ENCODE measurements at places on chromosomes 6 and 20.

DNA sequence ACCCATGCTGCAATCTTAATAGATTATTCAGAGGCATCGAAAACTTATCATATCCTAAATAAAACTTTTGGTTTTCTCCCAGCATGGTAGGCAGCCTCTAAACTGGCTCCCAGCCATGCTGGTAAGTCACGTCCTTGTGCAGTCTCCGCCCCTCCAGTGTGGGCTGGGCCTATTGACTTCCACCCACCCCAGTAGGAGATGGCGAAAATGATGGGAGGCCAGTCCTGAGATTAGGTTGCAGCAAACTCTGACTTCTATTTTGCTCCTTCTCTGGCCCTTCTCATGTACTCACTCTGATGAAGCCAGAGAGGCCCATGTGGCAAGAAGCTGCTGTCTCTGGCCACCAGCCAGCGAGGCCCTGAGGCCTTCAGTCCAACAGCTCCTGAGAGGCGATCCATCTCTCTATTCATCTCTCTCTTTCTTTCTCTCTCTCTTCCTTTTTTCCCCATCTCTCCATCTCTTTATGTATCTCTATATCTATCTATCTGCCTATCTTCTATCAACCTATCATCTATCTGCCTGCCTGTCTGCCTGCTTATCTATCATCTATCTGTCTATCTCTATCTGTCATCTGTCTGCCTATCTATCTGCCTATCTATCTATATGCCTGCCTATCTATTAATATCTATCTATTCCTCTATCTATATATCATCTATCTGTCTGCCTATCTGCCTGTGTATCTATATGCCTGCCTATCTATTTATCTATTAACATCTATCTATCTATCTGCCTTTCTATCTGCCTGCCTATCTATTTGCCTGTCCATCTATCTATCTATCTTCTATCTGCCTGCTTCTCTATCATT is 52.7 kb upstream of the STX16 start:
- DNase-seq: peak; percentile 64

GRCh38 chr6:70706491-70707123 is 38.9 kb downstream of the SMAP1 start:
- peak; percentile 44 for DNase-seq

- DNase-seq: no peak
Observed at GRCh38 chr6:150698391-150698790, 98.7 kb downstream of the PLEKHG1 start.

DNA sequence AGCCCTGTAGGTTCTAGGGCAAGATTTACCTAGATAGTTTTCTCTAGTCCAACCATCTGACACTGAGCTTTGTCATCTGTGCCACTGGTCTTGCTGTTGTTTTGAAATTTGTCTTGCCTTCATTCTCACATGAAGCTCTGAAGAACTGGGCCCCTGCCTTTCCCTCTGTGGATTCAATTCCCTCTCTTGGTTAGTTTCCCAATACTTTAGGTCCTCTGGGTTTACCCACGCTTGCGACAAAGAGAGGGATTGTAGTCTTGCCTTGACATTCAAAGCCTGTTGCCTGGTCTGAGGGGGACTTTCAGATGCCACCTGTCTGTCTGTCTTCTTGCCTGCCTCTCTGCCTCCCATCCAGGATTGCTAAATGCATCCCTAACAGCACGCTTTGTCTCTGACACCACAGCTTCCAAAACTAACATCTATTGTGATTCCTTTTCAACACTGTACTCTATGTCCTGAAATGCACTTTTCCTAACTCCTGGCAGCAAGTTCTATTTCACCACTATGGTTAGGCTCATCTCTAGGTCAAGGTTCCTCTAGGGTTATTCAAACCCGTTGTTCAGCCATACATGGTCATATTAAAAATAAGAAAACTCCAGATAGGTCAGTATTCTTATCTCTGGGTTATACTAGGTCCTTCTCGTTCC is 25.5 kb upstream of the MANEA start:
- DNase-seq: no peak

- peak; percentile 51 for DNase-seq
Observed at GRCh38 chr6:6942831-6943230, 164.9 kb upstream of the RREB1 start.

DNA sequence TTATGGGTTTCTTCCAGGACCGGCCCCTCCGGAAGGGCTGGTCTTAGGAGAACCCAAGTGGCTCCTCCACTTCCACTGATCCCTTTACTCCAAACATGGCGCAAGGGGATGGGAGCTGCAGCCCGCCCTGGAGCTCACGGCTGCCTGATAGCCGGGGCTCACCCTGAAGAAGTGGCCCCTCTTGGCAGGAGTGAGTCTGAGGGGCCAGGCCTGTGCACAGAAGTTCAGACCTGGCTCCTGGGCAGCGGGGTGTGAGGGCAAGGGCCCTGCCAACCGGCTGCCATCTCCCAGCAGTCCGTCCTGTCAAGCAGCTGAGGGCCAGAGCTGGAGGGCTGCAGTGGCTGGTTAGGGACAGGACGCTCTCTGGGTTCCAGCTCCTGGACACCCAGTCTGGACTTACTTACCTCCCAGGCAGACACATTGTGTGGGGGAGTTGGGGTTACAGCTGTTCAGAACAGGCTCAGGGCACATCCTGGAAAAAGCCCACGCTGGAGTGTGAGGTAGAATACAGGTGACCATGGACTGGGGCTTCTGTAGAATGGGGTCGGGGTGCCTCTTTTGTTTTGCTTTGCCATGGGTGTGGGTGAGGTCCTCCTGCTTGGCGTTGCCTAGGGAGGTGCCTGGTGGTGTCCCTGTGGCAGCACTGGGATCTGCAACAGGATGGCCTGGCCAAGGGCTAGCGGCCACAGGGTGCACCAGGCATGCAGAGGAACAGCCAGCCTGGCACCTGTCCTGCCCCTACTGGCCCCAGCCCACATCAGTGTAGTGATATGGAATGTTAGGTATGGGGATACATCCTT is 88.4 kb downstream of the ASXL1 start:
- no peak for DNase-seq

DNA sequence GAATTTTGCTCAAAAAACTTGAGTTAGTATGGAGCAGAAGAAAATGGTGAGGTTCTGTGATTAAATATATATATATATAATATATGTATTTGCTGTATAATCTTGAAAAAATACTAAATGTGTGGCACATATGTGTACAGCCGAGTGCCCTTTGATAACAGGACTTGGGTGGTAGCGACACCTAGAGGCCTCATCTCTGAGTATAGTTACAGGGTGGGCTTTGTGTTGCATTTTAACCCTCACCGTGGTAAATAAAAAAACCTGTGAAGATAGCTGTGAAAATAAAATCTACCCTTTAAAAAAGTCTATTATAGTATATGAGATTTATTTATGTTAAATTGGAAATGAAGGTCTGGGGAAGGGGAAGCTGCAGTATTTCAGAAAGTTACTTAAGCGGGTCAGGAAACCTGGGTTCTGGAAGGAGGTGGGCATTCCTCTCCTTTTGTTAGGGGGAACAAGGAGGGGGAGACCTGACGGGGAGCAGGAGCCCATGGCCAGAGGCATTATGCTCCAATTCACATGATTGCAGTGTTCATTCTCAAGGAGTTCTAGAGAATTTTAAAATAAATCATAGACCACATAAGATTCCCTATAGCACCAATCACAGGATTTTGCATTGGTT is 82.7 kb downstream of the SH3BGRL2 start:
- peak; percentile 43 for DNase-seq

- peak; percentile 6 for DNase-seq
Observed at GRCh38 chr20:62183426-62184142, 756 bp downstream of the MTG2 start.

DNA sequence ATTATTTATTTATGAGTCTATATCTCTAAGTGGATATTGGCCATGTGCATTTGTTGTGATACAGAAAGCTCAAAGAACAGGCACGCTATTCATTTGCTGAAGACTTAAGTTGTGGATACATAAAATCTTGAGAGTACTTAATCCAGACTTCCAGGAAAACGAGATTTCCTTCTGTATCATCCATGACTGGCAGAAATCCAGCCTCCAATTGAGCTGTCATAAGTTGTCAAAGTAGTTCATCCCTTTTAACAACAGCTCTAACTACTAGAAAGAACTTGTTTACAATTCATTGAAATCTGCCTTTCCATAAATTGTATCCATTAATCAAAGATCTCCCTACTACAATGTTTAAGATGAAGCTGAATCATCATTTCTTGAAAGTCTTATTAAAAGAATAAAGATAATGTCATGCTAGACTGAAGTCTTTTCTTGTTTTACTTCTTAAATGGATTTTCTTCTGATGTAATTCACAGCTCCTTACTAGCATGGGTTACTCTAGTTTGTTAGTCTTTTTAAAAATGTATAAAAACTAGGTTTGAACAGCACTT is 447.3 kb upstream of the CITED2 start:
- no peak for DNase-seq

GRCh38 chr6:34986845-34987246 is 97.8 kb downstream of the ANKS1A start:
- peak; percentile 81 for DNase-seq

DNA sequence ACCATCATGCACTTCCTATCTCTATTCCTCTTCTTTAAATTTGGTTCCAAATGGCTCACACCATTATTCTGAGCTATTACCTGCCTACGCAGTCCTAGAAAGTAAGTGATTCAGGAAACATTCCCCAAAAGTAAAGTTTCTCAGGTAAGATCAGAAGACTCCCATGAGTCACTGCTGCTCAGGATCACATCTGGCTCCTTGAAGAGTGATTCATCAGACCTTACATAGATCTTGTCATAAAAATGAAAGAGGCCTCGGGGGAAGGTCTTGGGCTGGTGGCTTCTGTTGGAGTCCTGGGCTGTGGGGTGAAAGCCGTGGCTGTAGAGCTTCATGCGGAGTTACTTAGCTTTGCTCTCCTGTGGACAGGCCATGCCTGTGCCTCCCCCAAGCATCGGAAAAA is 35.9 kb downstream of the PLG start:
- DNase-seq: no peak

GRCh38 chr6:134503585-134504281 is 185.8 kb upstream of the SGK1 start:
- DNase-seq: peak; percentile 47

DNA sequence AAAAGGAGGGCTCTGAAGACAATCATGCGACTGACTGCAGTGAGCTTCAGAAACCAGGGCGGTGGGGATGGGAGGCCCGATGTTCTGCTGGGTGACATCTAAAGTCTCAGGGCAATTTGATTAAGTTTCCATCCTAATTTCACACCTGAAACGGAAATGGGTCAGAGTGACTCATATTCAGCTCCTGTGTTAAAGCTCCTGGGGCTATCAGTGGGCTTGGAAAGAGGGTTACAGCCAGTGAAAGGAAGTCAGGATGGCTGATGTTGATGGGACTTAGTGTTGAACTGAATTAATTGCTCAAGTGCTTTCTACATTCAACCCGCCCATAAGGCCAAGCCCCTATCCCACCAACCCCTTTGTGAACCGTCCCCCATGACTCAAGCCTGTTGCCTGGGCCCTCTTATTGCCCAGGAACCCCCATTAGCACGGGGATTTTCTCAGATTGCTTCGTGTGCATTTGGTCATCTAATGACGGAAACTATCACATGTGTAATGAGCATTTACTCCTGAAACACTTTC is 47.1 kb upstream of the TBC1D7 start:
- no peak for DNase-seq

- DNase-seq: no peak
Observed at GRCh38 chr6:66128243-66128642, 421.2 kb upstream of the EYS start.

DNA sequence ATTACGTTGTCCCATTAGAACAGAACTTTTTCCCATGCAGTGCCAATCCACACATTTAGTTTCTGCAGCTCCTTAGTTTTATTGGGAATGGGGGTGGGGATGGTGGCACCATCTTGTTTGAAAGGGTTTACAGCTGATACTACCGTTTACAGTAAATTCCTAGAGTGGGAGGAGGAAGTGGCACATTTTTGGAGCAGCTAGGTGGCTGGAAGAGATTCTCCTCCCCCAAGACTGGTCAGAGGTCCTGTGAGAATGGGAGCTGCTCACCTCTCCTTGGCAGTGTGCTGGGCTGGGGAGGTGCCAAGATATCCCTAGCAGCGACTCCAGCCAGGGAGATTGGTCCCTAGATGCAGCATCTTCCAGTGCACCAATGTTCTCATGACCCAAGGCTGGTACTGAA is 12.4 kb upstream of the CCN6 start:
- peak; percentile 17 for DNase-seq

DNA sequence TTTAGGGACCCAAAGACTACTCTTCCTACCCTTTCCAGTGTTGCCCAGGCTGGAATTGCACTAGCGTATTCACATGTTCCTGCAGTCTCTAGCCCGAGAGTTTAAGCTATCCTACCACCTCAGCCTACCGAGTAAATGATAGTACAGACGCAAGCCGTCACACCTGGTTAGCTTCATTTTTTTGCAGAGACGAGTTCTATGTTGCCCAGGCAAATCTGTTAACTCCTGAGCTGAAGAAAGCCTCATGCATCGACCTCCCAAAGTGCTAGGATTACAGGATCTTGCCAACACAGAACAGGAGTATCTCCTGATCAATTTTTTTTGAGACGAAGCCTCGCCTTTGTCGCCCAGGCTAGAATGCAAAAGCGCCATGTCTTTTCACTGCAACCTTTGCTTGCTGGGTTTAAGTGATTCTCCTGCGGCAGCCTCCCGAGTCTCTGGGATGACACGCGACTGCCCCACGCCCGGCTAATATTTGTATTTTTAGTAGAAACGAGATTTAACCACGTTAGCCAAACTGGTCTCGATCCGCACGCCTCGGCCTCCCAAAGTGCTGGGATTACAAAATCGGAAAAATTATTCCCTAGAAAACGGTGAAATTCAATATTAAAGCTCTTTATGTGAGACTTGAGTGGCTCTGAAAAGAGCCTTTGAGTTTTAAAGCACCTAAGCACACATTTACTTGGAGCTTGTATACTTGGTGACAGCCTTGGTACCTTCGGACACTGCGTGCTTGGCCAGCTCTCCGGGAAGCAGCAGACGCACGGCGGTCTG is 128.5 kb downstream of the HFE start:
- peak; percentile 37 for DNase-seq

DNA sequence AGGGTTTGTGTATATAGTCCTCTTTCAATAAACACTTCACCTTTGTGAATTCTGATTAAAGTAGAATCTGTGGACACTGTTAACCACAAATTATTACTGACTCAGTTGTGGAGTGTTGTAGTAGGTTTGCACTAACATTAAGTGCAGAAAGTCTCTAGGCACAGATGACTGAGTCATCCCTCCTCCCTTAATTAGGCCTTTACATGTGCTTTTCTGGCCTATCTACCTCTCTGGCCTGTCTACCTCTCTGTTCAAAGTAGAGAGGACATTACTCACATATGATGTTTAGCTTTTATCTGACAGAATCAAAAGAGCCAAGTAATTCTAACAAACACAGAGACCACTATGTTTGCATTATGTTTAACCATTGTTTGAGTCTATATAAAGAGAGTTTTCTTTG is 783.0 kb downstream of the TENT5A start:
- peak; percentile 36 for DNase-seq
